Cortex of kidney (tissue), 1 donor: ENCODE measurements at places on chromosomes 6 and 20.

DNA sequence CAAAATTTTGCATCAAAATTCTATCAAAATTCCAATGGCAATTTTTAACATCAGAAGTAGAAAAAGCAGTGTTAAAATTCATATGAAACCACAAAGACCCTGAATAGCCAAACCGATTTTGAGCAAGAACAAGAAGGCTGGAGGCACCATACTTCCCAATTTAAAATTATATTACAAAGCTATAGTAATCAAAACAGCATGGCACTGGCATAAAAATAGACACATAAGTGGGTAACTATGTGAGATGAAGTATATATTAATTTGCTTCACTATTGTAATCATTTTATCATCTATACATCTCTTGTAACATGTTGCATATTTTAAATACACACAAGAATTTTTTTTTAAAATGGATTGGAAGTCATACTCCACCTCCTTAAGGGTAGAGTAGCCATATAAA is 77.4 kb downstream of the PAK5 start:
- no peak for DNase-seq

GRCh38 chr20:43167615-43168014 is 22.1 kb downstream of the PTPRT start:
- DNase-seq = no peak

DNA sequence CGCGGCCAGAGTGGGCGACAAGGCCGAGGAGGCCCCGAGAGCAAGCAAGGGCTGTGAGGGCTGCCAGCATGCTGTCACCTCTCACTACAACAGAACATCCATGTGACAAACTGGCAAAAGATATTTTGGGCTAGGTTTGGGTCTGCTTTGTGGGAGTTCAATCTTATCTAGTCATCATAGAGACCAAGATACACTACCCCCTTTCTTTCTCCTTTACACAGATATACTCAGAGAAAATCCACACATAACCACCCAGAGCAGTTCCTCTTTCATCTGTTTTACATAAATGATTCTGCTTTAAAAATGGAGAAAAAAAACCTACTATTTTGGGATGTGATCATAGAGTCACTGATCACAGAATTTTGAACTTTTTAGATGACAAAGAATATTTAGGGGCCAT is 16.8 kb downstream of the SOX4 start:
- no peak for DNase-seq

DNA sequence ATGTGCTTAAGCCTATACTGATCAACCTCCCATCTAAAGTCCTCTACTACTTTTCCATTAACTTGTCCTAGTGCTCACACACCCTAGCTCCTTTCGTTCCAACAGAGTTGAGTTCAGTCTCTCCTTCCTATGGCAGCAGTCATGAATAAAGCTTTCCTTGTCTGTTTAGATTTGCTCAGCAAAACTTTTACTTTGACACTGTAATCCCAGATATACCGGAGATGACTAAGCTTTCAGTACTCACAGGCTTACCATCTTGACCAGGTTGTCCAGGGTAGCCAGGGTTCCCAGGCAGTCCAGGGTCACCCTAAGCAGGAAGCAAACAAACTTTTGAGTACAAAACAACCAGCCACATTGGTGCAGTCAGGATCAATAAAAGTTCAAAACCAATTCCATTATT is 90.7 kb downstream of the COL21A1 start:
- no peak for DNase-seq

- DNase-seq = no peak
Observed at GRCh38 chr6:103587722-103588121, 1272.0 kb downstream of the HACE1 start.

DNA sequence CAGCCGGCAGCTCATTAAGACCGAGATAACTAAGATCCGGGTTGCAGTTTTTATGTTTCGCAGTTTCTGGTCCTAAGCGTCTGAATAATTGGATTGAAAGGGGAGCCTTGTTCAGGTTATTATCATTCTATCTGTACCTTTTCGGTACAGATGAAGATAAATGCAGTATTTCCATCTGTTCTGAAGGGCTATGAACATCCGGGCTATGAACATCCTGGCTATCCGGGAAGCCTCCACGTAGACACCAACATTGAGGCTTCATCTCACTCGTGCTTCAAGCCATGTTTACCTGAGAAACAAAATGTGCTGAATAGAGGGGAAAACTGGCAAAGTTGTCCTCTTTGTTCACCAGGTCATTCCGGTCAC is 399 bp upstream of the REPS1 start:
- DNase-seq = no peak

- DNase-seq = no peak
Observed at GRCh38 chr6:142651384-142651783, 293.6 kb downstream of the HIVEP2 start.

DNA sequence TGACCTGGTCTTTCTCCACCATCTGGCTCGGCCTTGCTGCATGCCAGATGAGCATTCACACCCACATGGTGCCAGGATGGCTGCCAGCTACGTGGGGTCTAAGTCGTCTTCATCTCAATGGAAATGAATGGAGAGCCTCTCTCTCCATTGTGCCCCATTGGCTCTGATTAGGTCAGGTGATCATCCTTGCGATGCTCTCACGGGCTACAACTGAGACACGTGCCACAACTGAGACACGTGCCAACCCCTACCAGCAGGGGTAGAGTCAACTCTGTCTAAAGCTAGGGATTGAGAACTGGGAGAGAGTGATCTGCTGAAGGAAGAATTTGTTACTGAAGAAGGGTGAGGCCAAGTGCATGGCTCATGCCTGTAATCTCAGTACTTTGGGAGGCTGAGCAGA is 67.3 kb upstream of the RALY start:
- DNase-seq = no peak

DNA sequence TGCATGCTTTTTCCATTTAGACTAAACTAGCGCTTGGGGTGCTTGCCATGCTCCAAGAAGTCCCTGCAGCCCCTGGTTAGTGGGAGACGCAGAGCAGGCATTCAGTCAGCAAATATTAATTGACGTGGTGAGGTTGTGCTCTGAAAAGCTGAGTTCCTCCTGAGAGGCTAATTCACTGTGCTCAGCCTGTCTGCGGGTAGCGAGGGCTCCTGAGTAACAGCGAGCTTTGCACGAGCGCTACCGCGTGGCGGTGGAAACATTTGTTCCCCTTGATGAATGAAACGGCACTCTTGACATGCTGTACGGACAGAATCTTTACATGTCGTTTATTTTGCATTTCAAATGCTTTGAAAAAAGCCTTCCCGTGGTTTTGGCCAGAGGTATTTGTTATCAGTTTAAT is 170.6 kb upstream of the AGPAT4 start:
- DNase-seq = no peak

DNA sequence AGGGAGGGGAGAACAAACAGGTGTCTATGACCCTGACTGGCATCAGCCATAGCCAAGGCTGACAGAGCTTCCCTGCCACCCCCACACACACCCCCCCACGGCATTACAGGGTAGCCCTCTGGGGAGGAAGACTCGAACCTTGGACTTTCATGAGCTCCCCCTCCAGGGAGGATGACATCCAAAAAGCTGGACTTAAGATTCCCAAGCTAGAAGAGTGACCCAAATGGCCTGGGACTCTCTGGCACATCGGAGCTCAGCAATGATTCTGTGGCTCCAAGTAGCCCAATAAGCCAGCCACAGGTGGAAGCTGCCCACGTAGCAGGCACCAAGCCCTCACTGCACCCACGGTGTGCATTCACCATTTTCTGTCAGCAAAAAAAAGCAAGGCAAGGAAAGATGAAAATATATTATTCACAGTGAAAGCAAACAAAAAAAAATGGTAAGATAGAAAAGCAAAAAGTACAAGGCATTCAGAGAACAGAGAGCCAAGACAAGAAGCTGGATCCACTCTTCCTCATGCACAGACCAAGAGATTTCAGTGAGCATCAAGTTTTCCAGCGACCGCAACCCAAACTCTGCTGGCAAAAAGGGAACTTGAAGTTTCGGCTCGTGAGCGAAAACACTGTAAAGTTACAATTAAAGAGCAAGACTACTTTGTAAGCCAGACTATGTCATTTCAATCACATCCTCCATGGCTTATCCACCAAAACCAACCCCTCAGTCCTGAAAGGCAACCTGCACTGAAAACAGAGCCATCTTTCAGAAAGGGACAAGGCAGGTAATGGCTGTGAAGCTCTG is 10.9 kb downstream of the JAG1 start:
- DNase-seq = no peak

GRCh38 chr20:5843054-5843592 is 92.9 kb downstream of the SHLD1 start:
- no peak for DNase-seq

GRCh38 chr6:162631546-162631945 is 96.0 kb downstream of the PRKN start:
- no peak for DNase-seq

- no peak for DNase-seq
Observed at GRCh38 chr20:41507436-41507835, 110.7 kb downstream of the CHD6 start.

- no peak for DNase-seq
Observed at GRCh38 chr6:32397252-32397920, 9.6 kb downstream of the BTNL2 start.

- no peak for DNase-seq
Observed at GRCh38 chr20:57475388-57476083, 49.4 kb downstream of the CTCFL start.

GRCh38 chr6:89817481-89817880 is 2.1 kb downstream of the MDN1 start:
- DNase-seq = no peak

DNA sequence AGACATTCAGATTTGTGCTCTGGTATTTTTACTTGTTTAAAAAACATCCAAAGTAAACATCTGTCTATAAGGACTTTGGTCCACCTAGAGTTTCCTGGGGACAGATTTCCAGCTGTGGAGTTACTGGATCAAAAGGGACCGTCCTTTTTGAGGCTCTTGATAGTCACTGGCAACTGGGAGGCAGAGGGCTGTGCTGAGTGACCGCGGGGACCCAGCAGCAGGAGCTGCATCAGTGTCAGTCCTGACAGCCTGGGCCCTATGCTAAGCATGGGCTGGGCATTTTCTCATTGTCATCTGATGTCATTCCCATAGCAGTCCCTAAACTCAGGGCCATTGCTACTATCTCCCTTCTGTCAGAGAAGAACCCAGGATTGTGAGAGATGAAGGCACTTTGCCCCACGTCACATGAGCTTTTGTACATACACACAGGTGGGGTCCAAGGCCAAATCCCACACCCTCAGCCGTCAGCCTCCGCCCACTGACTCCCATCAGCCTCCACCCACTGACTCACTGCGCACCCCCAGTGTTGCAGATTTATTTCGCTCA is 293.8 kb downstream of the TAF4 start:
- no peak for DNase-seq

- no peak for DNase-seq
Observed at GRCh38 chr20:10961651-10962288, 288.0 kb upstream of the JAG1 start.

DNA sequence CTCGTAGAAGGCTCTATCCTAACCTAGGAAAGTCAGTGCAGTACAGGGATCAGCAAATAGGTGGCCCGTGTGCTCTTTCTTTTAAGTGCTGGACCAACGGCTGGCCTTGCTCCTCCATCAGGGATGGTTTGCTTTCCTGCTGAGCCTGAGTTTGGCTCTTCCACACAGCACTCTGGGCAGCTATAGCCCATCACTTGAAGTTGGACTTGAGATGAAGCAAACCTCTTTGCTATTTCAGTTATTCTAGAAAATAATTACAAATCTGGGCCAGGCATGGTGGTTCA is 66.9 kb upstream of the KCNK16 start:
- no peak for DNase-seq

GRCh38 chr6:137734875-137735182 is 132.2 kb upstream of the TNFAIP3 start:
- no peak for DNase-seq

GRCh38 chr20:1801225-1801928 is 93.8 kb upstream of the SIRPA start:
- DNase-seq = no peak

- DNase-seq = no peak
Observed at GRCh38 chr6:9224539-9224938, 789.2 kb upstream of the SLC35B3 start.

DNA sequence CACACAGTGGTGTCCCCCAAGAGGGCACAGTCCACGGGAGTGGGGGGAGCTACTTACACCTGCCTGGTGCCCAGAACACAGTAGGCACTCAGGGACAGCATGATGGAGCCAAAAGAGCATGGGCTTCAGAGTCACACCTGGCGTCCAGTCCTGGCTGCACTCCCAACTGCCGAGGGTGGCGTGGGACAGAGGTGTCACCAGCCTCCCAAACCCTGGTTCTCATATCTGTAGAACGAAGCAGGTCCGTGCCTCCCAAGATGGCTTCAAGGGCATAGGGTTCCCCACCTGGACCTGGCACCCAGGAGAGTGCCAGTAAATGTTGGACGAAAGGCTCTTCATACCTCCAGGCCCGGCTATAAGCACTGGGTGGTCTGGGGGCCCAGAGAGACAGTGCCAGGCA is 8.9 kb downstream of the HRH3 start:
- DNase-seq = no peak
